ENCODE measurements at places on chromosomes 6 and 20.
A peak's percentile ranks its signal among the peaks of the same experiment; 100 is the strongest.

- DNase-seq = no peak
Measured at GRCh38 chr6:37048851-37049757, 43.6 kb downstream of the FGD2 start.

GRCh38 chr6:144138542-144138941 lies 11.8 kb upstream of the STX11 start:
- DNase-seq = no peak

DNA sequence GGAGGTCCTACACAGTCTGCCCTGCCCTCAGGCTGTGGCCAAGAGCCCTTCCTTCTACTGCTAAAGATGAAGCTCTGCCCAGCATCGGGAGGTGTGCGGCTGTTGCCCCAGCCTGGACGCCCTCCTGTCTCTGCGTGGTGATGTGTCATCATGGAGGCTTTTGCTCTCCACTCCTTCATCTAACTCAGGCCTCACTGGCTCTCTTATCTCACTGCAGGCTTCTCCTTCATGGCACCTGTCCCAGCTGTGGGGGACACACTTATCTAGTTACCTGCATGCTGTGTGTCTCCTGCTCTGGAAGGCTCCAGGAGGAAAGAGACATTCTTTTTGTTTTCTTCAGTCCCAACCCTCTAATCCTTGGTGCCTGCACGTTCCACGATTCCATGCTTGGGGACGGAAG lies 89.1 kb downstream of the PSMG4 start:
- DNase-seq = no peak

DNA sequence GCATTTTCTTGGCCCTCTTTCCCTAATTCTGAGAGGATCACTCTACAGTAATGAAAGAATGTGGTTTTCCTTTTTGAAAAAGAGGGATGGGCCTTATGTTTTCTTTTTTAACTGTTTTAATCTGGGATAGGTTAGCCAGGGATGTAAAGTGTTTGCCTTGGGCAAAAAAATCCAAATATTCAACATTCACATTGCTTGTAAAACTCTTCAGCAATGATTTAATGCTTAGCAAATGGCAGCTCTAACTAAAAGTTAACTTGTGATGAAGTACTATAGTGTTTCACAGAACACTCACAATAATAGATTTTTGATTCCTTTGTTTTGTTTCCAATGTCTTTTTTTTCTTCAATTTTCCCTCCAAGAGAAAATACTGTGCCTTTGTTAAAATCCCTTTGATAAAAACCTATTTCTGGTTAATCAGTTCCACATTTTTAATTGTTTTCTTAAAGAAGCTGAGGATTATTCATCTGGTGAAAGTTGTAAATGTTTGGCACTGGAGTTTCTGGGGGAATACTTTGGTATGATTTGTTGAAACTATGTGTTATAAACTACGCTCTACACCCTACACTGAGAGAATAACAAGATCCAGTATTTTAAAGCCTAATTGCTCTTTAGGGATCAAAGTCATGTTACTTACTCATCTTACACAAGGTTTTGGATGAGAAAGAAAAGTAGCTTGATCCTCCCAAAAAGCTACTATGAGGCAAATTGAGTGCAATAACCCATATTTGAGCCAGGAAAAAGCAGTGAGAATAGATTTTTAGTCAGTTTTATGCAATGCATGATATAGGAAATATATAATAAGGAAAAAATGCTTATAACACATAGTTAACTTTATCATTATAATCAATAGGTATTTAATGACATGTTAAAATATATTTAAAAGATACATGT lies 335.8 kb downstream of the EPHA7 start:
- no peak for DNase-seq

GRCh38 chr20:64025101-64025825 lies 10.7 kb upstream of the C20orf204 start:
- no peak for DNase-seq

- no peak for DNase-seq
Measured at GRCh38 chr20:54078296-54078984, 8.0 kb upstream of the BCAS1 start.

DNA sequence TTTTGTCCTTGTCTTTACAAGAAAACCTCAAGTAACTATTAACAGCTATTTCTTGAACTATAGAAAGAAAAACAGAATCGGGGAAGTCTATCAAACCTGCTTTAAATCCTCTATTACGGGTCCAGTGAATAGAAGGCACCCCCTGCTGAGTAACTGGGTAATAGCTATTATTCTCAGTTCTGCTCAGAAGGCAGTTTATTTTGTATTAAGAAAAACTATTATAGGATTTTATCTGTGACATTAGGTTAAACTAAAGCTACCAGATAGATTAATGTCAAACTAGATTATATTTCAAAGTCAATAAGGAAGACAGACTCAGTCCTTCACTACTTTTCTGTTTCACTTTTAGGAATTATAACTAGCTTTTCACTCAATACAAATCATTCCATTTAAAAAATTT lies 93.7 kb downstream of the DST start:
- no peak for DNase-seq

GRCh38 chr20:51959066-51959542 lies 156.8 kb upstream of the SALL4 start:
- no peak for DNase-seq

DNA sequence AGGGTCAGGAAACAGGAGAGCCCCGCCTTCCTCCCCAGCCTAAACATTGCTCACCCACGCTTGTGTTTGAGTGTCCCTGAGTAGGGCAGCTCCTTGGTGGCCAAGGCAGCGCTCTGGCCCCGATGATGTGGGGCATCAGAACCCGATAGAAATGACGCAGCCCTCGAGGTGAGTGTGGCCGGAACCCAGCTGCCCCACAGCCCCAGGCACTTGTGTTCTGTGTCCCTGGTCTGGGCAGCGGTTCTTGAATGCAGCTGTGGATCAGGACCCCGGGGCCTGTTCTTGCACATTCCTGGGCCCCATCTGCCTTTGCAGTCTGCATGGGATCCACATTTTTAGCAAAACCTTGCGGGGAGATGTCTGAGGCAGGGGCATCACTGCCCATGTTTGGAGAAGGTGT lies 12.8 kb downstream of the RBM38 start:
- no peak for DNase-seq

DNA sequence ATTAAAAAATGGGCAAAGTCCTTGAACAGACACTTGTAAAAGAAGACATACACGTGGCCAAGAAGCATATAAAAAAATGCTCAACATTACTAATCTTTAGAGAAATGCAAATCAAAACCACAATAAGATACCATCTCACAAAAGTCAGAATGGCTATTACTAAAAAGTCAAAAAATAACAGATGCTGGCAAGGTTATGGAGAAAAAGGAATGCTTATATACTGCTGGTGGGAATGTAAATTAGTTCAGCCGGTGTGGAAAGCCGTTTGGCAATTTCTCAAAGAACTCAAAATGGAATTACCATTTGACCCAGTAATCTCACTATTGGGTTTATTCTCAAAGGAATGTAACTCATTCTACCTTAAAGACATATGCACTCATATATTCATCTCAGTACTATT lies 166.6 kb downstream of the KHDC1L start:
- no peak for DNase-seq

GRCh38 chr20:46378412-46379009 lies 27.9 kb downstream of the ELMO2 start:
- no peak for DNase-seq

DNA sequence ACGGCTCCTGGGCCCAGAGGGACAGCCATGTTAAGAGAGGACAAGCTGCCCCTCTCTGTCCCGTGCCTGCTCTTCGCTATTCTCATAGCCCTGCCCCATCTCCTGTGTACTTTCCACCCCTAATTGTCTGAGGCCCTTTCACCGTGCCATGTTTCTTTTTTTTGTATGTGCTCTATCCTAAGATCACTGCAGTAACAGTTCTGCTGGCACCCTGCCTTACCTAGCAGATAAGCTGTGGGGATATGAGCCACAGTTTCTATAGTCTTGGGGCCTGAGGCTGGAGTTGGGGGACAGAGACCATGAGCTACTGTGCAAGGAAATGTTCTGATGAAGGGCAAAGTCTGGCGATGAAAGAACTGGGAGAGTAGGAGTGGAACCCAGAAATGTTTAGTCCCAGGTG lies 269.5 kb upstream of the CITED2 start:
- no peak for DNase-seq

DNA sequence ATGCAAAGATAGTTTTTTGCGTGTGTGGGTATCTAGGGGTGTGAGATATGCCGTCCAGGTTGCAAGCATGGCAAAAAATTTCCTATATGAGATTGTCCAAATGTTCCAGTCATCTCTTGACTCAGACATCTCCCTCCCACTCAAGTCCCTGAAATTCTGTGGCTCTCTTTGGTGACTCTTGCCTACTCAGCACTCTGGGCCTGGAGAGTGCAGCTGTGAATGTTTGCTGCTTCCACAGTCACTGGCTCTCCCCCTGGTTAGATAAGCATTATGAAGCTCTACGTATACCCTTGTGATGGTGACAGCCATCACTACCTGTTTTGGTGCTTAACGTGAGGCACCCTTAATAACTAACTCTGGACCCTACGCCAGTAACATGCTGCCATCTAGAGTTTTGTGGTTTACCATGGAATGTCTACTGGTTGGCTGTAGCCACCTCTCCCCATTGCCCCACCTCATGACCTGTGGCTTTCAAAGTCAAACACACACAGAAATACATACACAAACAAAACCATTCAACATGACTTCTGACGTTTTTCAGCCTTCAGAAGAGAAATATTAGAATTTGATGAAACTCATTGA lies 621.9 kb upstream of the CITED2 start:
- DNase-seq = no peak

DNA sequence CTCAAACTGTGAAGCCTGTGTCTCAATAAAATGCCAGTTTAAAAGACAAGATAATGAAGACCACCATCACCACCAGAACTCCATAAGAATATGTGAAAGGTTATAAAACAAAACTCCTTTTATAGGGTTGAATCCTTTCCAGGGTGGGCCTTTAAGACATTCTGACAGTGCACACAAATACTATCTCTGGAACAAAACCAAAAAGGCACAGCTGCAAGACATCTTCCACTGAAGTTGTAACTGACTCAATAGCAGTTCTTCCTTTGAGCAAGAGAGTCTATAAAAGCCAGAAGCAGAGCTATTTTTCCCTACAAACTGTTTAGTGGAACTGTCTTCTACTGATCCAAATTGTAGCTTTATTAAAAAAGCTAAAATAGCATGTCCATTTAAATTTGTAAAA lies 81.6 kb downstream of the EPB41L2 start:
- DNase-seq = no peak

- DNase-seq = no peak
Measured at GRCh38 chr6:124008988-124009765, 205.5 kb downstream of the NKAIN2 start.

- no peak for DNase-seq
Measured at GRCh38 chr6:147820520-147820919, 312.0 kb downstream of the SAMD5 start.

- DNase-seq = peak; percentile 9
Measured at GRCh38 chr20:6636209-6637159, 131.0 kb upstream of the BMP2 start.

GRCh38 chr6:36590237-36590636 lies 3.9 kb upstream of the SRSF3 start:
- DNase-seq = no peak

GRCh38 chr6:107582086-107582485 lies 92.2 kb downstream of the SOBP start:
- DNase-seq = no peak

GRCh38 chr20:57754190-57754589 lies 44.4 kb upstream of the PMEPA1 start:
- no peak for DNase-seq

DNA sequence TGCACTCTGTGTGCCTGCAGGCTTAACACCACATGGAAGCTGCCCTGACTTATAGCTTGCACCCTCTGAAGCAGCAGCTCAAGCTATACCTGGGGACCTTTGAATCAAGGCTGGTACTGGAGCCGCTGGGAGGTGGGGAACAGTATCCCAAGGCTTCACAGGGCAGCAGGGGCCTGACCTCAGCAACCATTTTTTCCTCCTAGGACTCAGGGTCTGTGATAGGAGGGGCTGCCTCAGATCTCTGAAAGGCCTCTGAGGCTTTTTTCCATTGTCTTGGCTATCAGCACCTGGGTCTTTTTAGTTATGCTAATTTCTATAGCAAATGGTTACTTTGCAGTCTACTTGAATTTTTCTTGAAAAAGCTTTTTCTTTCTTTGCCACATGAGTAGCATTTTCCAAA lies 80.2 kb upstream of the OPRM1 start:
- DNase-seq = no peak

GRCh38 chr20:45128099-45128498 lies 3.8 kb upstream of the WFDC12 start:
- no peak for DNase-seq

- no peak for DNase-seq
Measured at GRCh38 chr20:54076259-54076658, 5.9 kb upstream of the BCAS1 start.

- peak; percentile 49 for DNase-seq
Measured at GRCh38 chr6:36984581-36985416, 1.2 kb downstream of the MTCH1 start.

- no peak for DNase-seq
Measured at GRCh38 chr6:2978923-2979322, 7.6 kb upstream of the SERPINB6 start.

DNA sequence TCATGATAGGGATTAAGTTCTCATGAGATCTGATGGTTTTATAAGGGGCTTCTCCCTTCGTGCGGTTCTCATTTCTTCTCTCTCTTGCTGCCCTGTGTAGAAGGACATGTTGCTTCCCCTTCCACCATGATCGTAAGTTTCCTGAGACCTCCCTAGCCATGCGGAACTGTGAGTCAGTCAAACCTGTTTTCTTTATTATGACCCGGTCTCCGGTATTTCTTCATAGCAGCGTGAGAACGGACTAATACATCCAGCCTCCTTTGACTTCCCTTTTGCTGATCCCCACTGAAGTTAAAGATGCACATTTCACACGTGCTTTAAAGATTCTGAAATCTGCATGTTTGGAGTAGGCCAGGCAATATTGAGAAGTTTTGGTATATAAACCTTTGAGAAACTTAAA lies 543.1 kb downstream of the PRKN start:
- DNase-seq = no peak

DNA sequence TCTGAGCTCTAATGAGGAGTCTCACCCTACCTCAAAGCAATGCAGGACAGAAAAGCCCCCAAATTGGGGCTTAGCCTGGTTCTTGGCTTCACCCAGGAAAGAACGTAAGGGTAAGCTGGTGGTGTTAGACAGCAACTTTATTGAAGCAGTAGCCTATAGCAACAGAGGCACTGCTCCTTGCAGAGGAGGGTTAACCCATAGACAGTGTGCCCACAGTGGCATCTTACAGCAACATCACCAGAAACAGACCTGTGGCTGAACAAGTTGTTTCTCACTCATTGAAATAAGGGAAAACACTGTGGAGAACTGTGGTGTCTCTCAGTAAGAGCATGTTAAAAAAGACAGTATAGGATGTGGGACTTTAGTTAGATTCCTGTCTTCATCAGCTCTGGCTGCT lies 80.4 kb upstream of the SPTLC3 start:
- DNase-seq = no peak

DNA sequence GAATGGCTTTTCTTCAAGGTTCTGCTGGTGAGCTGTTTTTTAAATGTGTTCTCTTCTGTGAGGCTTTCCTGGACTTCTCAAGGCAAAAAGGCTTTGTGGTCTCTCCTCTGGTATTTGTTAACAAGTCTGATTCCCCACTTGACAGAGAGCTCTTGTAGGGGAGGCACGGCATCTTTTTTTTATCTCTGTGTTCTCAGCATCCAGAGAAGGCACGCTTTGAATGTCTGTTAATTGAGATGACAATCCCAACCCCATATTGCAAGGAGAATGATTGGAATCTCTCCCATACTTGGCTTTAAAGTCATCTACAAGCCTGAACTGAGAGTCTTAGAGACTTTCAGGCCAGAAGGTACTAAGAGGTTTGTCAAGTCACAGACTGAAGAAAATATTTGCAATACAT lies 22.6 kb downstream of the EDN1 start:
- DNase-seq = no peak
